ENCODE measurements at places on chromosomes 7 and 10.

GRCh38 chr10:24242562-24242961 is 33.6 kb downstream of the KIAA1217 start:
- DNase-seq = no peak

DNA sequence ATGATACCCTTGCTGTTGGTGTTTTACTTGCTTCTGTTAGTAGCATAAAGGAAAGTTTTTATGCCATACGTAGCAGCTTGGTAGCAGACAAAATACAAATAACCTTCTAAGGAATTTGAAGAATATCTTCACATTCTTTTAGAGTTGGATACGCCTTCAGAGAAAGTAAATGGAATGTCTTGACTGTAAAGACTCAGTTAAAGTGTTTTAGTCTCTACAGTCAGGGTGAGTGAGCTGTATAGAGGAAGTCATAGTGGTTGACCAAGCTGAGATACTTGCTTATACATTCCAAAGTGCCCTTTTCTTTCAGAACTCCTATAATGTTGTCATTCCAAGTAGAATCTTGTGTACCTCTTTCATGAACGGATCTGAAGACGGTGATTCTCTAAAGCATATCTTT is 37.7 kb downstream of the RABGEF1 start:
- no peak for DNase-seq

DNA sequence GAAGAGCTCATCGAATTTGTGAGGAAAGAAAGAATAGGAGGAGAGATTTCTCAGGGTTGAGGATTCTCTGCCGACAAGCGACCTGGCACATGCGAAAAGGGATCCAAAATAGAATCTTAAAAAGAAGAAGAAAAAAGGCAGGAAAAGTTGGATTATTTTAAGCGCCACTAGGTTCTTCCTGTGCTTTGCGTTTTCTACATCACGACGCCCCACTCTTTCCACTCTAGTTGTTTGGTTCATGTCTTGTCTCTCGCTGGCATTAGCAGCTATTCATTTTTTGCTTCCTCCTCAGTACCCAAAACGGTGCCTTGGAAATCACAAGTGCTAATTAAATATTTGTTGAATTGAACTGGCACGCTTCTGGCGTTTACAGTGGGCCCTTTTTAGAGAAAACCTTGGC is 674 bp upstream of the FRA10AC1 start:
- no peak for DNase-seq

GRCh38 chr10:54402576-54402975 is 398.5 kb downstream of the PCDH15 start:
- peak; percentile 9 for DNase-seq

DNA sequence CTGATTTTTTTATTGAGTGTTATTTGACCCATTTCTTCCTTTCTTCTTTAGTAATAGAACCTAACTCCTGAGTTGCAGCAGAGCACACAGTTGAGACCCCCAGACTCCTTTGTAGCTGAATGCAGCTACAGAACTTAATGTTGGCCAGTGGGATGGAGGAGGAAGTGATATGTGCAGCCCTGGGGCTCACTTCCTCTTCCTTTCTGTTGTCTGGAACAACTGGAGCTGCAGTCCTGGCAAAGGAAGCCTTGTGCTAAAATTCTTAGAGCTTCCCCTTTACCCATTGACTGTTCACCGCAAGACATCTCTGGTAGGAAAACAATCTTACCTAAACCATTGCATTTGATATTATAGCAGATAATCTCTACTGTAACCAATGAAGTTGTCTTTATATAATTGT is 86.6 kb downstream of the ITGB8 start:
- no peak for DNase-seq

Data from SW480 (cell line).